ENCODE measurements at places on chromosomes 11 and 22. TPM values are rescaled to one million over a fixed set of nuclear protein-coding genes. Genes with fewer than 3 reads are reported as not detected.

- DNase-seq = peak; percentile 60
Observed at GRCh38 chr11:33731723-33732531, 4.3 kb downstream of the CD59 start.

- peak; percentile 62 for DNase-seq
Observed at GRCh38 chr11:128299132-128299726, 288.1 kb downstream of the ETS1 start.

DNA sequence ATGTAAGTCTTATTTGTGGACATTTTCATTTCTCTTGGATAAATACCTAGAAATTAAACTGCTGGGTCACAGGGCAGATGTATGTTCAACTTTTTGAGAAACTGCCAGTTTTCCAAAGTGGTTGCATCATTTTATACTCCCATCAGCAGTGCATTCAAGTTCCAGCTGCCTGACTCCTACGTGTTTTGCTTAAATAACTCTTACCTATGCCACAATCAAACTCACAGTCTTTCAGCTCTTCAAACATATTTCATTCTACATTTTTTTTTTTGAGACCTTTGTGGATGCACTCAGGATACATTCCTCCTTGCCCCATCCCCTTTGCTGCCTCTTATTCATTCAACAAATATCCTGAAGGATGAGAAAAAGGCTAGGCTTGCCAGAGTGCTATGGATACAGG is 9.2 kb downstream of the TCF20 start:
- peak; percentile 71 for DNase-seq

Gene SPINDOC
- polyA plus RNA-seq = 24.8 TPM

- DNase-seq = no peak
Observed at GRCh38 chr22:30244066-30244465, 2.5 kb downstream of the LIF start.

DNA sequence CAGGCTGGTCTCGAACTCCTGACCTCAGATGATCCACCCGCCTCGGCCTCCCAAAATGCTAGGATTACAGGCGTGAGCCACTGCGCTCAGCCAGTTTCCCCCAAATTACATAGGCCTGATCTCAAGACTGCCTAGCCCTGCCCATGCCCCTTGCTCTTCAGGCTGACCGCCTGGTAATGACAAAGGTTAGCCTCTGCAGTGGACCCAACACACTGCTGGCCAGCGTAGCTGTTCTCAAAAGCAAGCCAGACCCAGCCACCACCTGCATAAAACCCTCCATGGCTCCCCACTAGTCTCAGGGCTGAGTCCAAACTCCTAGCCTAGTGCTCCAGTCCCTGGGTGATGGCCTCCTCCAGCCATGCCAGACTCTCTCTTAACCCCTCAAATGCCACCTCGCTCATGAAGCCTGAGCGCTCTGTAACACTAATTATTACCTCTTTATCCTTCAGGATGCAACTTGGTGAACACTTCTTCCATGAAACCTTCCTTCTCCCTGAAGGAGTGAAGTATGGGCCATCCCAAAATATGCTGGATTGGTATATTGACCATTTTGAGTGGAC is 836 bp upstream of the RSPH14 start:
- no peak for DNase-seq

DNA sequence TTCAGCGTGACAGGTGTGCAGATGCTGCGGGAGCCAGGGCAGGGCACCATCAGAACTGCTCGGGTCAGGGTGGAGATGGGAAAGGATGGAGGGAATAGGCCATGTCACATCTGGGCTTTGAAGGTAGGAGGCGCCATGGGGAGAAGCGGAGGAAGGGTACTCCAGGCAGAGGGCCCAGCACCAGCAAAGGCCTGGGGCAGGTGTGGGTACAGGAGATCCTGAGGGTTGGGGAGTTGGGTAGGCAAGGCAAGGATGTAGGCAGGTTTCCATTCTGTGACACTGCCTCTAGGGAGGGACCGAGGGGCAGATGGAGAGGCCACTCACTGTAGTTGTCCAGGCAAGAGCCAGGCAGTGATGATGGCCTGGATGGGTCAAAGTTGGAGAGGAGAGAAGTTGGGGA is 8.5 kb downstream of the EMID1 start:
- no peak for DNase-seq

DNA sequence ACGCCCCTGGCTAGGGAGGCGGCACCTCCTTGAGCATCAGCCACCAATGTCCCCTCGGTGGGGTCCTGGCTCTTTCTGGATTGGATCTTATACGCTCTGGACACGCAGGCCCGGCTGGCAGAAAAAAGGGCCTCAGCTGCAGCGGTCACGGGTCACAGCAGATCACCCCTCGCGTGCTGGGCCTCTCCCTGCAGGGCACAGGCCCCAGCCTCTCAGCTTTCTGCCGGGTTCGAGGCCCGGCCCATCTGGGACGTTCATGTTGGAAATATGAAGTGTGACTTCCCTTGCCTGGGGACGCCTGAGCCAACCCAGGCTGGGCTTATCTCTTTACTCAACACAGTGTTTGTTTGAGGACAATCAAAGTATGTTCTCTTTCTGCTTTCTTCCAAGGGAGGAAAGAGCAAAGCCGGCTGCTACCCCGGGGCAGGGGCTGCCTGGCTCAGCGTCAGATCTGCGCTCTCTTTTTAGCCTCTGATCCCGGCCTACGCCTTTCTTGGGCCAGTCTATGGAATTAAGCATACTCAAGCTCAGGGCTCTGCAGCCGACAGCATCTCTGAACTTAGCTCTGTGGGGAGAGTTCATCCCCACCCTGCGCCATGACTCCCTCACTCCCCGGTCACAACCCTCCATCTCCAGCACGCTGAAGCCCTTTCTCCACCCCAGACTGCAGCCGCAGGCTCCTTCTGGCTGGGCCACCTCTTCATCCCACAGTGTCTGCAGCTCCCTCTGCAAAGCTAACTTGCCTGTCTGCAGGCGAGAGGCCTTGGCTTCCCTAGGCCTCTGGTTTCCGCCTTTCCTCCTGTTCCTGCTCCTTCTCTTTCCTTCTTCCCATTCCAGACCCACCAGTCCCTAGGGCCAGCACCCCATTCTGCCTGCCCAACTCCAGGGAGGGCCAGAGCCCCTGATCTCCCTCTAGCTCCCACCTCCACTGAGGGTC is 38.8 kb downstream of the ADAMTS15 start:
- no peak for DNase-seq

Gene FAM180B
- polyA plus RNA-seq = 4.4 TPM

Gene DNAJB13
- polyA plus RNA-seq = 0.38 TPM

Gene RFPL3
- polyA plus RNA-seq = not detected

Gene TBX10
- not detected for polyA plus RNA-seq

GRCh38 chr22:38422611-38423511 is 32.1 kb downstream of the KCNJ4 start:
- no peak for DNase-seq

Gene TMEM179B
- polyA plus RNA-seq = 29.9 TPM

Gene TBC1D10A
- 9.9 TPM for polyA plus RNA-seq

DNA sequence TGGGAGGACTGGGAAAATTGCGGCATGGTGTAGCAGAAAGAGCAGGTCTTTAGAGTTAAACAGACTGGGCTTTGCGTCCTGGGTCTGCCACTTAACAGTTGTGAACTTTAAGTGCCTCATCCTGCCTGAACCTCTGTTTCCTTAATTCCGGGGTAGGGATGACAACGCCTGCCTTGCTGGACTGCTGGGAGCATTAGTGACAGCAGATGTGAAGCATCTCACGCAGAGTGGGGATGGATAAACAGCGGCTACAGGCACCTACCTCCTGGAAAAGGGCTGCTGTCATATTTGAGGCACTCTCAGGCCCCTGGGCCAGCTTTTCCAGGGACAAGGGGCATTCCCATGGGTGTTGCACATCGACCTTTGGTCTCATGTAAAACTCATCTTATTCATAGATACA is 572.2 kb downstream of the TBC1D22A start:
- DNase-seq = no peak

GRCh38 chr11:70050243-70050642 is 27.9 kb upstream of the ANO1 start:
- no peak for DNase-seq

DNA sequence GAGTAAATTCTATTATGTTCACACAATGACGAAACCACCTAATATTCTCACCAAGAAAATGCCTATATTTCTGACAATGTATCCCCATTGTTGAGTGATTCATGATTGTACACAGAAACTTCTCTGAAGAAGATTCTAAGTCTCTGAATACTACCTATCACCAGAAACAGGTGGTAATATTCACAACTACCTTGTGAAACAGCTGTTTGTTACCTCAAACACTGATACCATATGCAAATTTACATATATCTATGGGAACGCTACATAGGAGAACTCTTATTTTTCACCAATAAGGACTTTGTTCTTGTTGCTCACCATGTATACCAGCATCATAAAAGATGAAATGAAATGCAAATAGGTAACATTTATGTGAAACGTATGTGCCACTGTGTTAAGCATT is 59.3 kb downstream of the PDGFD start:
- no peak for DNase-seq

GRCh38 chr11:120698918-120699317 is 187.4 kb downstream of the GRIK4 start:
- DNase-seq = no peak

- no peak for DNase-seq
Observed at GRCh38 chr11:95937358-95937757, 13.5 kb upstream of the MTMR2 start.

Gene CNGA4
- 0.41 TPM for polyA plus RNA-seq

- DNase-seq = no peak
Observed at GRCh38 chr11:41522899-41523672, 63.6 kb upstream of the LRRC4C start.

Gene TRIM22
- 10.2 TPM for polyA plus RNA-seq

DNA sequence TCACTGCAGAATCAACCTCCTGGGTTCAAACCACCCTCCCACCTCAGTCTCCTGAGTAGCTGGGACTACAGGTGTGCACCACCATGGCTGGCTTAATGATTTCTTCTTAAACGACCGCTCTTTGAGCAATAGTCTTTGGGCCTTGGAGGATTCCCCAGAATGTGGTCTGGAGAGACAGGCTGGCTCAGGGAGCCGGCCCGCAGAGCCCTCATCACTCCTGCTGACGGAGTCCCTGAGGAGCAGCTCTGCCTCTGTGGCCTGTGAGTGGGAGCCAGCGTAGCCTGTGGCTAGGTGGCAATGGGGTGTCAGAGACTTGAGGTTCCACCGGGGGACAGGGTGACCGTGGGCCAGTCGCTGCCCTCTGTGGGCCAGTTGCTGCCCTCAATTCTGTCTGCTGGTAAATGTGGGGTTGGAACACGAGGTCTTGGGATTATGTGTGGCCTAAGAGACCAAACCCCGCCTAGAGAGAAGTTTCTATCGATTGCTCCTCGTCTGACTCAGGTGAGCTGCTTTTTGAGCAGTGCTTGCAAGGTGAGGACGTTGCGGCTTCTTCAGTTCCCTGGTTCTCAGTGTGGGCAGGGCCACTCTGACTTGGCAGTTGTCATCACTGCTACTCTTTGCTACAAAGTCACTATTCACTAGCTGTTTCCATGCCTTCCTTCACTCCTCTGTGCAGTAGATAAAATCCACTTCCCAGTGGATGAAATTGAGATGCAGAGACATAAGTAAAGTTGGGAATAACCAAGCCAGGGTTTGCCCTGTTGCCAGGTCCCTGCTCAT is 124.8 kb upstream of the NECTIN1 start:
- DNase-seq = no peak

GRCh38 chr22:29205594-29206371 is at the start of gene EMID1:
EMID1 (plus strand) TSS chr22:29205896; CDS start chr22:29206039, 143 bp downstream.
- peak; percentile 58 for DNase-seq

DNA sequence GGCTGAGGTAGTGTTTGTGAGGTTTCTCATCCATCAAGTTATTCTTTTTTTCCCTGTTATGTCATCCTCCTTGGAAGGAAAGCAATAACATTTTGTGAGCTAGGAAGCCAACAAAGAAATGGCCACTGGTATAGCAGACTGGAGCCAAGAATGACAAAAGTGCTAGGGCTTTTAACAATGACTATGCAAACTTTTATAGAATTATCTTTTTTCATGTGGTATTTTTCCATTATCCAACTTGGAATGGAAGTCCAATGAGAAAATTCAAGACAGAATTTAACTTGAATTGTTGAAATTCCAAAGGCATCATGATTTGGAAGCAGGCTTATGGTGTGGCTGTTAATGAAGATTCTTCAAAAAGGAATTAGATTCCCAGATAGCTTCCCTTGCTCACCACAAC is 216.4 kb upstream of the PDGFD start:
- DNase-seq = peak; percentile 43

- no peak for DNase-seq
Observed at GRCh38 chr22:19517919-19518611, 6.1 kb downstream of the CLDN5 start.

GRCh38 chr11:113176599-113177360 is 137.6 kb upstream of the TTC12 start:
- DNase-seq = peak; percentile 71

GRCh38 chr11:120528749-120529148 is 17.2 kb downstream of the GRIK4 start:
- no peak for DNase-seq

GRCh38 chr22:29632672-29633071 is 29.2 kb downstream of the NF2 start:
- DNase-seq = no peak

GRCh38 chr22:23183061-23183698 is 2.9 kb downstream of the BCR start:
- DNase-seq = peak; percentile 73

GRCh38 chr22:33126881-33127280 is 68.7 kb upstream of the SYN3 start:
- peak; percentile 24 for DNase-seq

GRCh38 chr11:123505546-123506299 is 75.7 kb downstream of the GRAMD1B start:
- peak; percentile 47 for DNase-seq

GRCh38 chr22:44316393-44317122 is 3.8 kb upstream of the SHISAL1 start:
- DNase-seq = peak; percentile 45

Gene SYT13
- 0.64 TPM for polyA plus RNA-seq

Gene AIFM3
- 0.66 TPM for polyA plus RNA-seq

- no peak for DNase-seq
Observed at GRCh38 chr11:71383461-71383860, 64.7 kb downstream of the DHCR7 start.

Gene AQP11
- polyA plus RNA-seq = 1.7 TPM

DNA sequence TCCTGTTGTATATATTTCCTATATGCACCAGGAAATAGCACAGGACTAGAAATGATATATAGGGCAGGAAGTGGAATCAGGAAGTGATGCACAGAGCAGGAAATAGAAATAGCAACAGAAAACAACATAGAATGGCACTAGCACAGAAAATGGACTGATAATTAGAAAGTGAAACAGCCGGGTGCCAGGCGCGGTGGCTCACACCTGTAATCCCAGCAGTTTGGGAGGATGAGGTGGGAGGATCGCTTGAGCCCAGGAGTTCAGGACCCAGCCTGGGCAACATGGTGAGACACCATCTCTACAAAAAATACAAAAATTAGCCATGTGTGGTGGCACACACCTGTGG is 10.0 kb upstream of the RELT start:
- DNase-seq = no peak

GRCh38 chr11:45104006-45104789 is 42.2 kb upstream of the PRDM11 start:
- no peak for DNase-seq

DNA sequence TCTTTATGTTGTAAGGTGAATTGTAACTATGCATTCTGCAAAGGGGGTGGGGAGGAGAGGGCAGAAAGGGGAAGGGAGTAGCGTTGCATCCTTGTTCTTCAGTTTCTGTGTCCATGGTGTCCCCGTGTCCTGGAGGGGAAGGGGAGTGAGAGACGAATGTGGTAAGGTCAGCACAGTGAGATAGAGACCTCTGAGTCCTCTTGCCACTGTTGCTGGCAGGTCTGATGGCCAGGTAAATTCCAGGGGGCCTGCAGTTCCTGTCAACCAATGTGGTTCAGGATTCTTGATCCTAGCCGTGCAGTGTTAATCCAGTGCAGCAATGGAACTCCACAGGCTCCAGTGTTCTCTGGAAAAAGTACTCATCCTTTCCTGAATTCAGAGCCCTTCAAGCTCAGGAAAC is 14.6 kb upstream of the ADSL start:
- DNase-seq = no peak

- DNase-seq = peak; percentile 36
Observed at GRCh38 chr11:19076744-19077589, 16.4 kb upstream of the MRGPRX2 start.

Measured in muscle of leg (tissue), 16 donors.